ENCODE measurements at places on chromosomes 7 and 10.

DNA sequence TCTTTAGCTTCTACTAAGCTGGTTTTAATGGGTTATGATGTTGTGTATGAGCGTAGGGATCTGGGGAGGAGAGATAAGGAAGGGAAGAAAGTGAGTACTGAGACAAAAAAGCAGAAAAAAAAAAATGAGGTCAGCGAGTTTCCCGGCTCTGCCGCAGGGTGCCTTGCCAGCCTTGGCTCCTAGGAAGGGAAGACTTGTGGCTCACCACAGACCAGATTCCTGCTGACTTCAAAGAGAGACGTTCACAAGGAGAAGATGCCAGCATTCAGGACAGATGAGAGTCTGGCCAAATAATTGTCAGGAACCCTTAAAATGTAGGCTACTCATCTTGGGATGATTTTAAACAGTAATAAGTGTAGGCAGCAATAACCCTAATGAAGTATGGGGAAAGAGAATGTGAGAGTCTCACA, 11.4 kb upstream of the FAS start:
- no peak for DNase-seq

- DNase-seq = no peak
Measured at GRCh38 chr7:133477791-133478190, 224.9 kb downstream of the EXOC4 start.

- no peak for DNase-seq
Measured at GRCh38 chr7:96671854-96672253, 37.8 kb downstream of the SEM1 start.

DNA sequence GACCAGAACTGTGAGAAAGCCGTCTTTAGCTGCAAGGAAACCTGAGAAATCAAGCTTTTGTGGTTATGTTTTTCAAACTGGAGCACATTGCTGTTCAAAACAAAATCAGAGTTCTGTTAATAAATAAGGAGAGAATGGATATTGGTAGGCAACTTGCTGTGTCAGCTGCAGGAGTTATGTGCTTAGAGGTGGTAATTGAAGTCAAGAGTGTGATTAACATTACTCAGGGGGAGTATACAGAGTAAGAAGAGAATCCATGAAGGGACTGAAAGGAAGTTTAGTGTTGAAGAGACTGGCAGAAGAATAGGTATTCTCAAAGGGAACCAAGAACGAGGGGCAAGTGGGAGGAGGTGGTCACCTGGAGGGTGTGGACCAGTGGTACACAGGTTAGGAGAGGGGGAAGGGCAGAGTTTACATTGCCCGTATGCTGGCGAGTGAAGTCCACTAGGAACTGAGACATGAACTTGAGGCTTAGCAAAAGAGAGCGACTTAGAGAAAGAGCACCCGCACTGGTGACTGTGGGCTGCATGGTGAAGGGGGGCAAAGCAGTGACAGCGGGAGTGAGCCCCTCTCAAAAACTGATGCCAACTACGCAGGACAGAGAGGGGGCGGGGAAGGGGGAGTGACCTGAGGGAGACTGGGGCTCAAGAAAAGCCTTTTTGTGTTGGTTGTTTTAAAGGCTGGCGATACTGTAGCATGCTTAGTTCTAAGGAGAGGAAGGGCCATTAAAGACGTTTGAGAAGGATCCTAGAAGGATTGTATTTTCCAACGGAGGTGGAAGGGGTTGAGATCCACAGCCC, 80.0 kb downstream of the SDK1 start:
- DNase-seq = no peak
